Kidney tubule cell (primary cell): ENCODE measurements at places on chromosomes 7 and 10.
A peak's percentile ranks its signal among the peaks of the same experiment; 100 is the strongest.

DNA sequence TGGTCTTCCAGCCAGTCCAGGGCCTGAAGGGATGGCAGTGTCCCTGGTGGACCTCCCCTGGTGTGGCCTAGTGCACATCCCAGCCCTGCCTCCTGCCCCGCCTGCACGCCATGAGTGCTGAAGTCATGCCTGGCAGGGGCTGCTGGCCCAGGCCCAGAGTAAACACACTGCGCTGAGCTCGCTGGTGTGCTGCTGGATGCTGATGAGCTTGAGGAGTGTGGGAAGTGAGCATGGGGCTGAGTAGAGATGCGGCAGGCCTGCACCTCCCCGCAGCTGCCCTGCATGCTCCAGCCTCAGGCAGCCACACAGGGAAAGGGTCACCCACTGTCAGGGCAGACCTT, 43.2 kb downstream of the HTRA1 start:
- peak; percentile 72 for DNase-seq

DNA sequence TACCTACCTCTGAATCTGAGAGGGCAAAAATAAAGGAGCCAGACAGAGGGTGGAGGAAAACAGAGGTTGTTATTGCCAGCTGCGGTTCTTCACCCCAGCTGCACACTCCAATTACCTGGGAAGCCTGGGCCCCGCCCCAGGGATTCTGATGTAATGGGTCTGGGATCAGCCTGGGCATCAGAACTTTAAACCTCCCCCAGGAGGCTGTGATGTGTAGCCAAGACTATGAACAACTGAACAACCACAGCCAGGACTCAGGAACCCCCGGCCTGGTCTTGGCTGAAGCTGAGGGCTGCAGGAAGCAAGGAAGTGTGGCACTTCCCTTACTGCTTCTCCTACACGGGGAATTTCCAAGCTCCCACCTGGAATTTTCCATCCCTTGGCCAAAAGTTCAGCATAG, 89.3 kb downstream of the HIP1 start:
- DNase-seq: peak; percentile 87

DNA sequence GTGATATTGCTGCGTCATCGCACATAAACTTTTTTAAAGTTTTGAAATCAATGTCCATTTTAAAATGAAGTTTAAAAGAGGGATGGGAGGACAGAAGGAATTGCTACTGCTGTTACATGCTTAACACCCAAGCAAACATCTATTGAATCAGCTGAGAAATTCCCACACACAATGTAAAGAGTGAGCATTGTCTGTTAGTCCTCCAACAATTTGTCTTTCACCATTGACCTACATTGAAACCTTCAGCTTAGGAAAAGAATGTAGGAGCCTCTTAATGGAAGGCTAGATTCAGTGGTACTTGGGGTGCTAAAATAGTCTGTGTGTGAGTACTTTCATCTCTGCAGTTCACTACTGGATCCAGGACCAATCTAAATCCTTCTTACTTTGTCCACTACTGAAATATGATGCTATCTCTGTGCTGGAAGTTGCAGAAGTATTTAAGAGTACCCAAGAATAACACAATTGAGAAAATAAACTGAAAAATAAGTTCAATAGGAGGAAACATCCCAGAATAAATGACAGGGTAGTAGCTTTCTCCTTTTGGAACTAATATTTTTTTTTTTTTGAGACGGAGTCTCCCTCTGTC, 23.8 kb upstream of the FBXW4 start:
- DNase-seq: no peak

DNA sequence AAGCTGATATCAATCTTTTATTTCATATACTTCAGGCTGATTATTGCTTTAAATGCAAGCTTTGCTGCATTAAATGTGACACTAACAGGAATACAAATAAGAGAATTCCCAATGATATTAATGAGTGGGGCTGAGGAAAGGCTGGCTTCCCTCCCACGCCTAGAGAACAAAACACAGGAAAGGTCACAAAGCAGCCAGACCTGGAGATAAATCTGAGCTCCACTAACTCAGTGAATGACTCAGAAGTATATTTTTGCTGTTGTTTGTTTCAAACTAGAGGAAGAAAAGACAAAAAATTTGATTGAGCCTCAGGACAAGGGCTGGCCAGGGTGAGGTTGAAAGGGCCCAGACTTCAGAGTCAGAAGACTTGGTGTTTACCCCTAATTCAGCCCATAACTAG, 88.1 kb downstream of the XPNPEP1 start:
- no peak for DNase-seq

GRCh38 chr7:46145412-46145811, 224.3 kb upstream of the IGFBP3 start:
- peak; percentile 100 for DNase-seq

- peak; percentile 60 for DNase-seq
These were observed 4.4 kb downstream of the ZNF485 start for GRCh38 chr10:43610636-43611035.

- no peak for DNase-seq
These were observed 37.5 kb downstream of the AGAP4 start for GRCh38 chr10:45809837-45810236.

- no peak for DNase-seq
These were observed 129.8 kb upstream of the RSU1 start for GRCh38 chr10:16947069-16947468.

GRCh38 chr7:120867932-120868331, 10.0 kb upstream of the TSPAN12 start:
- peak; percentile 60 for DNase-seq

DNA sequence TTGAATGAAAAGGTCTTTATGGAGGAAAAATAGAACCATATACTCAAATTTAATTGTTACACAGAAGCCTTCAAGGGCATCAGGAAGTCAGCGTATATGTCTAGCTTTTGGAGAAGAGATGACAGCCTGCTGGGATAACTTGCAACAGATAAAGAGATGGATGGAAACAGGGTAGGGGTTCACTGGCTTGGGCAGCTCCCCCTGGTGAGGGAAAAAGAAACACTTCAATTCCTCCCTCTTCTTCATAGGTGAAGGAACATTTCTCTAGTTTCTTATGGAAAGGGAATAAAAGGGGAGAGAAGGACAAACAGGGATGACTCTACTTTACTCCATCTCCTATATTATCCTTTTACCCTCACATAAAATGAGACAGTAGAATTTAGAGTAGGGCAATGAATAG, 635.7 kb downstream of the PHTF2 start:
- no peak for DNase-seq

DNA sequence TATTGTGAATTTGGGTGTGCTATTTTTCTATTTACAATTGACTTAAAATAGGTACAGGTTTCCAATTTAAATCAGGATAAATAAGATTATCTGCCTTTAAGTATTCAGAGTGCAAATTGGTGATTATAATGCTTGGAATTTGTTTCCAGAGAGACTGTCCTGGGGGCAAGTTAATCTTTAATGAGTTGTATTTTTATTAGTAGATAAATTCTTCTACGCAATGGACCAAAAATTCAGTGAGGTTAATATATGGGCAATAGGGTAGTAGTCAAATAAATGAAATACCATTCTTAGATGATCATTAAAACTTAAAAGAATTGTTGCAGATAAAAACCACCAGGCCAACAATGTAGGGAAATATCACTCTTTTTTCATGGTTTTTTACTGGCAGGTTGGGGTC, 3.4 kb downstream of the BICC1 start:
- peak; percentile 94 for DNase-seq

GRCh38 chr10:22893781-22894180, 34.1 kb upstream of the ARMC3 start:
- no peak for DNase-seq

DNA sequence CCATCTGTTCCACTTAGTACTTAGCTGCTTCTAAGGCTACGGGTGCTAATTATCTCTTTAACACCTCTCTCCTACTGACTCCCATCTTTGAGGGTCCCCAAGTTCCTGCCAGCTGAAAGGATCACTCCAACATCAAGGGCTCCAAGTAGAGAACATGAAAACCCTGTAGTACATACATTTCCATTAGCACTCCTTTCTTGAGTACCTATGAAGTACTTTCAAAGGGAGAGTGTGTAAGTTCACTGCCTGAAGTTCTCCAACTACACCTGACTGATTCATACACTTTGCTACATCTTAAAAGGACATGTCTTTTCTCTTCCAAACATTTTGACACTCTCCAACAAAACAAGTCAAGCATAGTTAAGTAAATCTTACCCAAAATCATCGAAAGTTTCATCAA, 113.8 kb downstream of the COL28A1 start:
- no peak for DNase-seq

- DNase-seq: no peak
These were observed 31.6 kb upstream of the POM121L12 start for GRCh38 chr7:53003653-53004445.

DNA sequence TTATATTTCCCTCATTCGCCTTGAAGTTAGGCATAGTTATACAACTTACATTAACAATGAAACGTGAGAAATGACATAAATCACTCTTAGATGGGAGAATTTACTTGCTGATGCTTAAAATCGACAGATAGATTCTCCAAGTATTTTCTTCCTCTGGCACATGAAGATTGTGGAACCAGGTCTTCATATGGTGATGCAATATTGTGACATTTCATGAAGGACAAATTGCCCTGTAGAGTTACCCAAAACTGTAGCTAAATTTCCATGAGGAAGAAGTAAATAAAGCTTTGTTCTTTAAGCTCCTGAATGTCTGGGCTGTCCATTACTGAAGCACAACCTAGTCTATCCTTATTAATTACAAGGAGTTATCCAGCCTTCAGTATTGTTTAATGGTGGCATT, 353.1 kb downstream of the THSD7A start:
- DNase-seq: no peak

- DNase-seq: peak; percentile 68
These were observed 23.7 kb downstream of the EPHB4 start for GRCh38 chr7:100803398-100804161.

GRCh38 chr10:25017154-25017590, 760 bp downstream of the THNSL1 start:
- no peak for DNase-seq

DNA sequence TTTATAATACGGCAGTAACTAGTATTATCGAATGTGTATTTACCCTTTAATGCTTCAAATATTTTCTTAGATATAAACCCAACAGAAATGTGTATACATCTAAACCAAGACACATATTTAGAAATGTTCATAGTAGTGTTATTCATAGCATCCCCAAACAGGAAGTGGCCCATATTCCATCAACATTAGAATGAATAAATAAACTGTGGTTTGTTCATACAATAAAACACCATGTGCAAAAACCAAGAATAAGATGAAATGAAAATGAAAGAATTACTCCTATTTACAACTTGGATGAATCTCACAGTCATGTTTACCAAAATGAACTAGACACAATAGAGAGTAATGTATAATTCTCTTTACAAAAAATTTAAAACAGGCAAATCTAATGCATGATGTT, 9.2 kb upstream of the CAV2 start:
- no peak for DNase-seq

GRCh38 chr10:78255214-78255613, 221.6 kb downstream of the RPS24 start:
- DNase-seq: peak; percentile 94

GRCh38 chr10:115654961-115655360, 561.8 kb downstream of the ATRNL1 start:
- DNase-seq: peak; percentile 20

DNA sequence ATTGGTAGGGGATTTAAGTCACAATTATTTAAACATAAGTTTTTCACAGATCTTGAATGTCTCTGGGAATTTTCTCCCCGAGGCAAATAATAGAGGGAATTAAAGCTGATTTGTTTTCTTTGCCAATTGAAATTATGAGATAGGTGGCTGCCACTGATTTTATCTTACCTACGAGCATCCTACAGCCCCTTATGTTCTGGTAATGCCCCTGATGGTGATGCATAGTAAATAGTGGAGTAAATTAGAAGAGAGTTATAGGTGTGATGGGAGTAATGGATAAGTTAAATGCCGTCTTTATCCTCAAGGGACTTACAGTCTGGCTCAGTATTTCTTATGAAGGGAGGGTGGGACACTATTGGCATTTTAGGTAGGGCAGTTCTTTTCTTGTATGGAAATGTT, 58.1 kb downstream of the HDAC9 start:
- no peak for DNase-seq

- peak; percentile 54 for DNase-seq
These were observed 13.1 kb downstream of the STX1A start for GRCh38 chr7:73706126-73707044.

- no peak for DNase-seq
These were observed 25.6 kb upstream of the GALNTL5 start for GRCh38 chr7:151930695-151931094.

- DNase-seq: no peak
These were observed 46.0 kb downstream of the PRKAR2B start for GRCh38 chr7:107090457-107090856.

DNA sequence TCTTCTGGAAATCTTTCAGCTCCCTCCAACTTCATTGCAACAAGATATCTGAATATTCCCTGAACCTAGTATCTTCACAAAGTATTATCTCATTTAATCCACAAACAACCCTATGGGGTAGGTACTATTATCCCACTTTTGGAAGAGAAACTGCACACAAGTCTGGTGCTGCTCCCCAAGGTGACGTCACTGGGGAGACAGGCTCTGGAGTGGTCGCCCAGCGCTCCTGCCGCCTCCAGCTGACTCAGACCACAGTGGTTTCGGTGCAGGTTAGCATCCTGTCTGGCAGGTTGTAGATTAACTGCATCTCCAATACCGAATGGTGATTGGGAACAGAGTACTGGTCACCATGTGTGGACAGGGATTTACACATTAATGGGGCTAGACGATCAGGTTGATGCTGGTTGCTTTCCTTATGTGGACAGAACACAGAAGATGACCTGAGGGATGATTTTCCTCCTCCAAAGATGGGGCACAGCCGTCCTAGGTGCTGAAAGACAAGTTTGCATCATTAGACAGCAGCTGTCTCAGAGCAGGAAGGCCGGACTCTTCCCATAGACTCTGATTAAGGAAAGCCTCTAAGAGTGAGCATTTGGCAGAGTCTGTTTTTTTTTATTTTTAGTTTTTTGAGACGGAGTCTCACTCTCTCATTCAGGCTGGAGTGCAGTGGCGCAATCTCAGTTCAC, 128.6 kb downstream of the TRRAP start:
- peak; percentile 85 for DNase-seq

GRCh38 chr10:51479711-51480110, 219.7 kb downstream of the CSTF2T start:
- no peak for DNase-seq

DNA sequence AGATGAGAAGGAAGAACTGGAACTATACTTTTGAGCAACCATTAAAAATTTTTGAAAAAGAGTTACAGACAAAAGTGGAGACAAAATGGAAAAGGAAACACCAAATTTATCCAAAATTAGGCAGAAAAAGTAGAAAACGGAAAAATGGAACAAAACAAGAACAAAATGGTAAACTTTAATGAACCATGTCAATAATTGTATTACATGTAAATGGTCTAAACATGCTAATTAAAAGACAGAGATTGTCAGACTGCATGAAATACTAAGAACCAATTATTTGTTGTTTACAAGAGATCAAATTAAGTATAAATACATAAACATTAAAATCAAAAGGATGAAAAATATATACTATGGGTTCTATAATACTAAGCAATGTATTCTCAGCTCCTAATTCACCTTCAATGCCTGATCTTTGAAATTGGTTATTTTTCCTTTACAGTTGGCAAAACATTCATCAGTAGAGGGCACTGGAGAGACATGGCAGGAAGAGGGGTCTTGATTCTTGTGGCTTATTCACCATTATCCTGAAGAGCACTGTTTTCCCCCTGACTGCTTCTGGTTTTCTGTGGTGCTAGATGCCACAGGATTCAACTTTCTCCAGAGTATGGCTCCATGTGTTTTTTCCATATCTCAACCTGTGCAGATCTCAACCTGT, 124.9 kb downstream of the ELFN1 start:
- no peak for DNase-seq

- no peak for DNase-seq
These were observed 24.3 kb downstream of the SLC25A28 start for GRCh38 chr10:99595770-99596465.

GRCh38 chr7:2079332-2080059, 153.2 kb downstream of the MAD1L1 start:
- DNase-seq: no peak

GRCh38 chr10:23157239-23157681, 34.9 kb upstream of the PTF1A start:
- peak; percentile 54 for DNase-seq
